ENCODE measurements at places on chromosomes 1 and 21.

DNA sequence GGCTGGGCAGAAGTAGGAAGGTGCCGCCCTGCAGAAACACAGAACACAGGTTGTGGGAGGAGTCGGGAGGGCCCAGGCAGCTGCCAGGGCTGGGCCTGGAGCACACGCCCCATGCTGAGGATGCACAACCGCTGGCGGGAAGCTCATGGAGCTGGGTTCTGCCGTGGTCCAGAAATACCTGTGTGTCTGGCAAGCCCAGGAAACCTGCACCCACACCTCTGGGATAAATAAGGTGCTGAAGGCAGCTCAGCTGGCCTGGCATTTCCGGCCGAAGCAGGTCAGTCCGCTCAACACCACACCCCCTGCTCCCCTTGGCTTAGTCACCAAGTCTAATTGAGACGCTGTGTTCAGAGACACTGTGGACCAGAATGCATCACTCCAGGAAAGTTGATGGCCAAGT is 32.1 kb downstream of the CTNNBIP1 start:
- DNase-seq = no peak

GRCh38 chr1:115300087-115300876 is 37.8 kb downstream of the NGF start:
- DNase-seq = no peak

DNA sequence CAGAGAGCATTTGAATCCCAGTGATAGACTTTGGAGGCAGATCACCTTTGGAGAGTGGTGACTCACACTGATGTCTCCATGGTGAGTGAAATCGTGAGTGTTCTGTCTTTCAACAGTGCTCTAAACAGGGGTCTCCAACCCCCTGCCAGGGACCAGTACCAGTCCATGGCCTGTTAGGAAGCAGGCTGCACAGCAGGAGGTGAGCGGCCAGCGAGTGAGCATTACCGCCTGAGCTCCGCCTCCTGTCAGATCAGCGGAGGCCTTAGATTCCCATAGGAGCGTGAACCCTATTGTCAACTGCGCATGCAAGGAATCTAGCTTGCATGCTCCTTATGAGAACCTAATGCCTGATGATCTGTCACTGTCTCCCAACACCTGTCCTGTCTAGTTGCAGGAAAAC is 61.8 kb upstream of the B3GALNT2 start:
- no peak for DNase-seq

- DNase-seq = no peak
Measured at GRCh38 chr1:218925777-218926176, 247.9 kb upstream of the LYPLAL1 start.

DNA sequence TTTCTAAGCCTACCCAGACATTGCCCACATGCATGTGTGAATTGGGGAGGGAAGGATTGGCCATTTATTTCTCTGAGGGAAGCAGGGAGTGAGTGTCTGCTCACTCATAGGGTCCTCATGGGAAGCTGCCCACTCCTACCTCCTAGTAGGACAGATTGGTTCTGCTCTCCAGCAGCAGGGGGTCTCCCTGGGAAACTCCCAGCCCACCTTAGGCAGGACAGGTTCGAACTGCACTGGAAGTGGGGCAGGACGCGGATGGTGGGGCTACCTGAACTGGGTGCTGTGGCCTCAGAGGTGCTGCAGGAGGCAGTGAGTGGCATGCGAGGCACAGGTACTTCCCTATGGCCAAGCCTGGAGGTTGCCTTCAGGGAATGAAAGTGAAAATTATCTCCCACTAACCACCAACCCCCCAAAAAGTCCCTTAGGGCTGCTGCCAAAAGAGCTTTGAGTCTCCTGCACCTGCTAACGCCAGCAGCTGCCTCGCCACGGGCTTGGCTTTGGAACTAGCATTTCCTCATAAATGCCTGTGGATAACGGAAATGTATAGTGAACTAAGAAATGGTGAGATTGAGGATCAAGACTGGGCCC is 157.0 kb upstream of the COA6 start:
- no peak for DNase-seq

DNA sequence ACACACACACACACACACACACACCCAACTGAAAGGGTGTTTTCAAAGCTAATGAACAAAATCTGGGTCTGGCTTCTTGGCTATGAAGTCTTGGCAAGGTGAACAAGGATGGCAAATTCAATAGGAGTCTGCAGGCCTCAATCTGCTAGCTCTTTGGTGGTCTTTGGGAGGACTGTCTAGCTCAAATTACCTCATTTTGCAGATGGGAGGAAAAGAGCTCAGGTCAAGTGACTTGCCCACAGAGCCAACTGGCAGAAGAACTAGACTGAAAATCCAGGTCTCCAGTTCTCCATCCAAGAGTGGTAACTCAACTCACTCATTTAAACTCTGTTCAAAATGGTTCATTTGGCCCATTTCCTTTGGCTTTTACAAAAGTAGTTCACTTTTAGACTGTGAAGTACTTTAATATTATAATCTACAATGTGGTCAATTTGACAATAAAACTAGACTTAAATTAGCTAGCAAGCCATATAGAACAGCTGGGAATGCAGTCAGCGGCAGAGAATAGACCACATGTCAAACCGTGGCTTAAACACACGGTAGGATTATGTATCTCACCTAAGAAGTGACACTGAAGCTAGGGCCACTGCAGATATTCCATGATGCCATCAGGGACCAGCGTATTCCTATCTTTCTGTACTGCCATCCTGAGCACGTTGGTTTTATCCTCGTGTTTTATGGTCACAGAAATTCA is 112.9 kb downstream of the APP start:
- DNase-seq = no peak

DNA sequence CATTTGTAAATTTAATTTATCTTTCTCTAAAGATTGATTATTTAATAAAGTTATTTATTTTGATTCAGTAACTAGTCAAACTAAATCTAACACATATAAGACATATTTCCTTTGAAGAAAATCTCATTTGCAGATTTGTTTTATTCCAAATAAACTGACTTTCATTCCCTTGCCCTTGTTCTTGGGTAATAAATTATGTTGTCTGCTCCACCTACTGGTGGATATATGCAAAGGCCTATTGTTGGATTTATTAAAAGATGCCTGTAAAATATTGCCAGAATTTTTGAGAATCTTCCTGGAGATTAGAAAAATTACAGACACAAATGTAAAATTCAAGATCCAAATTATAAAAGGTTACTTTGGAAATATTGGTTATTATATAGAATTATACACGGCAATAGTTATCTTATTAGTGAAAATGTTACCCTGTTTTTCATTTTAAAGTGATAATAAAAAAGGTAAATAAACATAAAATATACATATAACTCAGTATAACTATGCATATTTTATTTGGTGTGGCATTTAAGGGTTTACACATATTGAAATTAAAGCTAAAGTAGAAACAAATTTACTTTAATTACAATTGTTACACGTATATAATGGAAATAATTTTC is 116.1 kb downstream of the SPATA17 start:
- no peak for DNase-seq

DNA sequence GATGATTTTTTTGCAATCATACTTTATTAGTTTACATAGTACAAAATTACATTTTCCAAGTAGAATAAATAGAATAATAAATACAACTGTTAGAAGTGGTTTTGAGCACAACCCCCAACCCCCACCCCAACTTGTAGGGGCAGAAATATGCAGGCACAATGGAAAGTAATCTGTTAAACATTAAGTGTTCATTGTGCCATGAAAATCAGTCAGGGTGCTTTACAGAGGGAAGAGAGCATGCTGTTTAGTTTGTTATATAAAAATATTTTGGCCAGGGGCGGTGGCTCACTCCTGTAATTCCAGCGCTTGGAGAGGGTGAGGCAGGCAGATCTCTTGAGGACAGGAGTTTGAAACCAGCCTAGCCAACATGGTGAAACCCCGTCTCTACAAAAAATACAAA is 2.6 kb downstream of the OR10T2 start:
- no peak for DNase-seq

DNA sequence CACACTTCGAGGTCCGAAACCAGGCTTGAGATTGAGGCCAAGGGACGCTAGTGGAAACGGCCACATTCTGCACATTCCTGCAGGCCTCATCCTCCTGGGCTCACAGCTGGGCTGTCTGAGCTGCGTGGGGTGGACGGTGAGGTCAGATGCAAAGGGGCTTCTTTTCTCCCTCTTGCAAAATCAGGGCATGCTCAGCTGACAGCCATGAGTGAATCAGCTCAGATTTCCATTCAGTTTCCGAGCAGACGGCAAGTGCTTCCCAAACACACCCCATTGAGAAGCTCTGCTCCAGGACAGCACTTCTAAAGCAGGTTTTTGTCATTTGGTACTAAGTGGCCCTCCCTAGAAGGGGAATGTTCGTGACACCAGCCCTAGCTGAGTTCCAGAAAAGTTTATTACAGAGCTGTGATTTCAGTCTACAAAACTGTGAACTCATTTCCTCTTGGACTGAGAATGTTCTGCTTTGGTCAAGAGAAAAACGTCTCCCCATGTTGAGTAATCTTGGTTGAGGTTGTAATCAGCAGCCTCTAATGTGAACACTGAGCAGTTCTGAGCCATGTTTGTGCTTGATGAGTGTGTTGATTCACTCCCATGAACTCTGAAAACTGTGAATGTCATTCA is 10.0 kb downstream of the PDPN start:
- DNase-seq = no peak

GRCh38 chr1:170932236-170932635 is 3.1 kb upstream of the MROH9 start:
- no peak for DNase-seq

- no peak for DNase-seq
Measured at GRCh38 chr1:228154670-228155571, 5.2 kb downstream of the GJC2 start.

GRCh38 chr1:29990304-29990703 is 733.1 kb downstream of the MATN1 start:
- no peak for DNase-seq

- DNase-seq = no peak
Measured at GRCh38 chr1:224736619-224737352, 120.7 kb downstream of the CNIH3 start.

DNA sequence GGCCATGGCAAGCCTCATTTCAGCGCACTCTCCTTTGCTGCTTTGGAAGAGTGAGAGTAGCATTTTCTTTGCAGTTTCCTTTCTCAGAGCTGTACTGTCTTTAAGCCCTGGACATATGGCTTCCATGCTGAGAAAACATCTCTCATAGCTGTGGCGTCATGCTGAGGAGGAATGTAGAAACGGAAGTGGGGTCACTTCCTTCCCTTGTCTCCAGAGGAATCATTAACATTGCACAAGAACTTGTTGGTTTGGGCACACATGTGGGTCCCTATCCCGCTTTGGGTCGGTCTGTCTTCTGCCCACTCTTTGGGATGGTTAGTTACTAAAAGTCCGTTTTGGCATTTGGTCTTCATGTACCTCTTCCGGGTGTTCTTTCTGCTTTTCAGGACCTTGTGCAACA is 5.6 kb downstream of the MFN2 start:
- DNase-seq = no peak

GRCh38 chr1:226958300-226958699 is 18.2 kb downstream of the COQ8A start:
- DNase-seq = no peak

- no peak for DNase-seq
Measured at GRCh38 chr1:1361982-1362423, 3.6 kb upstream of the MXRA8 start.

DNA sequence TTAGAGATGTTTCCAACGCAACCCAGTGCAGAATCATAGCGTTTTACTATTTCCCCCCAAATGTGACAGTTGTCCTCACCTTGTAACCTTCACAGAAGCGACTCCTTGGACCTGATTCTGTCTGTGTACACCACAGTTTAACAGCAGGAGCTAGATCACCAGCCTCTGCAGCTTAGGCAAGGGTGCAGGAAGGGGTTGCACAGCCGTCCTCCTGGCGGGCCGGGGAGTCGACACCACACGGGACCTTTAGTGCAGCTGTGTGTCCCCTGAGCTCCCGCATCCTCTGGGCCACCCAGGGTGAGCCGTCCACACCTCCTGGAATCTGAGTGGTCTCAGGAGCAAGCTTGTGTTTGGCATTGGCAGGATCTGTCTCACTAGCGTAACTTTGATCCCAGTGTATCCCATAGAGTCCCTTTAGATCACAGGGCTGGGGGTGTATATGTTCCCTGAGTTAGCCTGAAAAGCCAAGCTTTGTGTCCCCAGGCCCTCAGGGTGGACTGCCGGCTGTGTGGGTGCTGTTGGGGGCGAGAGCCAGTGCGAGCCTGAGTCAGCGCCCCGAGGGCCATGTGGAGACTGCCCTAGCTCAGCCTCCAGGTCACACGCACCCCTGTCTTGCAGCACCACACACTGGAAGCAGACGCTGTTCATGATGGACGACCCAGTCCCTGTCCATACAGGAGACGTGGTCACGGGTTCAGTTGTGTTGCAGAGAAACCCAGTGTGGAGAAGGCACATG is 27.5 kb downstream of the PRMT2 start:
- no peak for DNase-seq

DNA sequence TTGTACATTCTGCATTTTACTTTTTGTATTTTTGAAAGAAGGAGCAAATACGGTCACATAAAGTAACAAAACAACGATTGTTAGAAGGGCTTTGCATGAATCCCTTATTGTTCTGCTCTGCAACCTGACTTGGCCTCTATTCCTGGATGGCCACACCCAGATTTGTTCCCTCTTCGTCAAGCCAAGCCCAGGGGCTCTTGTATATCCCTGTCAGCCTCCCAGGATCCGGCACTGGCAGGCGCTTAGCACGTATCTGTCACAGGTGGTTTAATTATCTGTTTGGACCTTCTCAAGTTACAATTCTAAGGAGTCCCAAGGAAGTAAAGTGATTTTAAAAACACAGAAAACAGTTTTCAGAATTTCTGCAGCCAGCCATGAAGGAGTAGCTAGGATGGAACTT is 28.0 kb downstream of the CRYAA start:
- no peak for DNase-seq

DNA sequence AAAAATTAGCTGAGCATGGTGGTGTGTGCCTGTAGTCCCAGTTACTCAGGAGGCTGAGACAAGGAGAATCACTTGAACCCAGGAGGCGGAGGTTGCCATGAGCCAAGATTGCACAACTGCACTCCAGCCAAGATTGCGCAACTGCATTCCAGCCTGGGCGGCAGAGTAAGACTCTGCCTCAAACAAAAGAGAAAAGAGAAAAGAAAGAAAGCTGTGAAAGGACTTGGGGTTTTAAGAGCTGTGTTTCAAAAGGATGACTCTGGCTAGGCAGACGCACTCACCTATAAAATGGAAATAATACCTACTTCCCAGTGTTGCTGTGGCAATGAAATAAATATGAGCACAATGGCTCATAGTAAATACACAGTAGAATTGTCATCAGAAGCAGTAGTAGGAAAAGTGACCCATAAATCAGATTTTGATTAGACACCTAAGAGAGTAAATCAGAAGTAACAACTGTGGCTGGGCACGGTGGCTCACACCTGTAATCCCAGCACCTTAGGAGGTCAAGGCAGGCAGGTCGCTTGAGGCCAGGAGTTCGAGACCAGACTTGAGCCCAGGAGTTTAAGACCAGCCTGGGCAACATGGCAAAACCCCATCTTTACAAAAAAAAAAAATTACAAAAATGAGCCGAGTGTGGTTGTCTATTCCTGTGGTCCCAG is 45.9 kb upstream of the PUM1 start:
- no peak for DNase-seq

DNA sequence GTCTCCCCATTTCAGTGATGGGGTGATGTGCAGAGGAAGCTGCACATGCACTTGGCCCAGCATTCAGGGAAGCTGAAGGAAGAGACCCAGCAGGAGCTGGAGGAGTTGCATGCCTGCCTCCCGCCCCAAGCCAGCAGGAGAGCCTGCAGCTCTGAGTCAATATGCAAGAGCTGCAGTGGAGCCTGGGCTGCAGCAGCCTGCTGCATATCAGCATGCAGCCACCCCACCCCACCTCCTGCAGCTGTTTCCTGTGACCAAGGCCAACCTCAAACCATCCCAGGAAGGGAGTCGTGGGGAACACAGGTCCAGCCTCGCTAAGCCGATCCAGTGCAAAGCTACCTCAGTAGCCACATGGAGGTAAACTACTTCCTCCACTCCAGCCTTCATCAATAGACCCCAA is 18.9 kb downstream of the AGT start:
- no peak for DNase-seq
